Activated T-helper 1 cell treated with anti-CD3 and anti-CD28 coated beads, Interleukin-12 subunit alpha, Interleukin-12 subunit beta, Interleukin-2, Interleukin-4 antibody, amounts not matched to agents 30 ng/mL and 10 ng/mL and 1 ng/mL, durations not matched to agents 14 hours and 24 hours and 36 hours (primary cell): ENCODE measurements at places on chromosomes 1 and 21.

GRCh38 chr1:164971391-164971790, 385.1 kb downstream of the LMX1A start:
- H3K27me3 ChIP-seq, result no peaks in the 10 kb centered on the region
- no peak overlapping the region for H3K27ac ChIP-seq
- H3K4me1 ChIP-seq, result no peaks in the 10 kb centered on the region
- H3K36me3 ChIP-seq, result no peaks in the 10 kb centered on the region
- H3K4me3 ChIP-seq, result no peak overlapping the region

GRCh38 chr1:112418099-112418892, 22.3 kb downstream of the CTTNBP2NL start:
- DNase-seq, result no peak
- no peaks in the 10 kb centered on the region for H3K36me3 ChIP-seq
- peaks cover 2% of the 10 kb centered on the region for H3K27me3 ChIP-seq
- no peak overlapping the region for H3K4me3 ChIP-seq
- H3K27ac ChIP-seq, result no peak overlapping the region

DNA sequence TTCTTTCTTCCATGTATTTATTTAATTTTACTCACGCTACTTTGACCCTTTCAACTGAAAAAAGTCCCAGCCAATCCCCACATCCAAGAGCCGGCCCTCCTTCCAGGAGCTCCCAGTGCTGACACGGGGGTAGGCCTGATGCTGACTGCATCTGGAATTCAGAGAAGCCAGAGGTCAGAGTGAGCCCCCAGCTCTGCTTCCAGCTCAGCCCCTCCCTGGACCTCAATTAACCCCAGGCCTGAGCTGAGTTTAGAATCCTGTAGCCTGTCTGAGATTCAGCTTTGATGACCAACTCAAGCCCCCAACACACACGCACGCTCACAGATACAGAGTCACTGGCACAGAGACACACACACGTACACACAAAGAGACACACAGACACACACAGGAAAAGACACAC, 247.9 kb downstream of the NPHP4 start:
- H3K4me3 ChIP-seq, result no peak overlapping the region
- no peak overlapping the region for H3K27ac ChIP-seq

DNA sequence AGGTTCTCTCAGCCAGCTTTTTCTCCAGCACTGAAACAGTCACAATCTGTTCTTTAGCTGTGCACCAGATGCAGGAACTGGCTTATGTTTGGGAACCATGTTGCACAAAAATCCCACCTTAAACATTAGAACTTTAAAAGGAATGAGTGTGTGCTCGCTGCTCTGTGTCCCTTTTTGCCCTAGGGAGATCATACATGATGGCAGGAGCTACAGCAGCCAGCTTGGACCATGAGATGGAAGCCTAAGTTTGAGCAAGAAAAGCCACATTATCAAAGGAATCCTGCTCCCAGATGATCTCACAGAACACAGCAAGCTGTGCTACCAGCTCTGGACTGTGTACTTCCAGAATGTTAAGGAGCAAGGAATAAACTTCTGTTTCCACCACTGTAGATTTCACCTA, 3.5 kb downstream of the ZBTB17 start:
- DNase-seq, result no peak
- H3K4me1 ChIP-seq, result peaks cover 71% of the 10 kb centered on the region
- no peaks in the 10 kb centered on the region for H3K27me3 ChIP-seq
- H3K4me3 ChIP-seq, result no peak overlapping the region
- H3K36me3 ChIP-seq, result peaks cover 52% of the 10 kb centered on the region

GRCh38 chr1:162463021-162463420, 34.6 kb upstream of the UHMK1 start:
- peaks cover 2% of the 10 kb centered on the region for H3K27me3 ChIP-seq
- H3K4me3 ChIP-seq, result no peak overlapping the region
- no peak for DNase-seq
- H3K4me1 ChIP-seq, result no peaks in the 10 kb centered on the region

DNA sequence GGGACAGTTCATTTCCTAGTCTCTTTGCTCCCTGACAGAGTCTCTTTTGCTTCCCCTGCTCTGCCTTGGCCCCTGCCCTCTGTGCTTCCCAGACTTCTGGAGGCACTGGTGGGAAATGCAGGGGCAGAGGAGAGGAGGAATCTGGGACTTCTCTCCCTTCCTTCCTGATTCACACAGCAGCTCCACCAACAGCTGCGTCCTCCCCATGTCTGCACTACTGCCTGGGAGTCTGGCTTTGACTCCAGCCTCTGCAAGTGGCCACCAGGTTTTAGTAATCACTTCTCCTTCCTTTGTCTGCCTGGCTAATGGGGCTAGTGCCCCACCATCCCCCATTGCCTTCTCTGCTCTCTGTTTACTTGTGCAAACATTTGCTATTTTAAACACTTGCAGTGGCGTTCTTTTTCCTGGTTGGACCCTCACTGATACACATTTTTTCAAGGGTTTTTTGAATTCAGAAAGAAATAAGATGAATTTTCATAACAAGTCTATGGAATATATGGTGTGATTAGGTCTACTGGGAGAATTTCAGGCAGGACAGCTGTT, 21.9 kb downstream of the FASLG start:
- no peak for DNase-seq
- H3K27ac ChIP-seq, result no peak overlapping the region
- H3K4me3 ChIP-seq, result no peak overlapping the region
- peaks cover 45% of the 10 kb centered on the region for H3K4me1 ChIP-seq
- H3K27me3 ChIP-seq, result no peaks in the 10 kb centered on the region

GRCh38 chr1:96234299-96234698, 487.3 kb upstream of the PTBP2 start:
- DNase-seq, result no peak
- no peaks in the 10 kb centered on the region for H3K27me3 ChIP-seq
- H3K4me3 ChIP-seq, result no peak overlapping the region
